ENCODE measurements at places on chromosomes 6 and 20.

- no peak for DNase-seq
Observed at GRCh38 chr6:470051-470900, 78.7 kb downstream of the IRF4 start.

DNA sequence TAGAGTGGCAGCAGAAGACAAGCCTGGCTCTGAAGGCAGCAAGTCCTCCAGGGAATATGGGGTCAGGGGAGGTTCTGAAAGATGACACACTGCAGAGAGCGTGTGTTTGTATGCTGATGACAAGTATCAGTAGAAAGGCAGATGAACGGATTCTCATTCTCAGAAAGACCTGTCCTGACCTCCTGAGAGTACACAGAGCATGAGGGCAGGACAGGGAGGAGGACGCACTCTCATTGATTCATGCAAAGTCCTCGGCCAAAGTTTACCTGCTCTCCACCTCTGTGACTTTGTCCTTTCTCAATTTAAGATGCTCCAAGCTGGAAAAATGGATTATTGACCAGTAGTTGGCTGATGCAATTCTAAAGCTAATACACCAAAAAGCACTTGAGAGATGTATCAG, 156.7 kb downstream of the LPA start:
- no peak for DNase-seq

- no peak for DNase-seq
Observed at GRCh38 chr6:89970609-89971337, 76.5 kb downstream of the GJA10 start.

GRCh38 chr6:10302566-10303235, 112.2 kb downstream of the TFAP2A start:
- DNase-seq: no peak

GRCh38 chr6:167650730-167651317, 175.9 kb upstream of the AFDN start:
- no peak for DNase-seq
